ENCODE measurements at places on chromosomes 4 and X.

- no peak overlapping the region for H3K27ac ChIP-seq
- H3K27me3 ChIP-seq = no peaks in the 10 kb centered on the region
- H3K4me1 ChIP-seq = no peaks in the 10 kb centered on the region
- peaks cover under 1% of the 10 kb centered on the region for H3K36me3 ChIP-seq
- no peak overlapping the region for H3K4me3 ChIP-seq
- no peak for DNase-seq
These were observed 26.2 kb downstream of the RP2 start for GRCh38 chrX:46863072-46863471.

DNA sequence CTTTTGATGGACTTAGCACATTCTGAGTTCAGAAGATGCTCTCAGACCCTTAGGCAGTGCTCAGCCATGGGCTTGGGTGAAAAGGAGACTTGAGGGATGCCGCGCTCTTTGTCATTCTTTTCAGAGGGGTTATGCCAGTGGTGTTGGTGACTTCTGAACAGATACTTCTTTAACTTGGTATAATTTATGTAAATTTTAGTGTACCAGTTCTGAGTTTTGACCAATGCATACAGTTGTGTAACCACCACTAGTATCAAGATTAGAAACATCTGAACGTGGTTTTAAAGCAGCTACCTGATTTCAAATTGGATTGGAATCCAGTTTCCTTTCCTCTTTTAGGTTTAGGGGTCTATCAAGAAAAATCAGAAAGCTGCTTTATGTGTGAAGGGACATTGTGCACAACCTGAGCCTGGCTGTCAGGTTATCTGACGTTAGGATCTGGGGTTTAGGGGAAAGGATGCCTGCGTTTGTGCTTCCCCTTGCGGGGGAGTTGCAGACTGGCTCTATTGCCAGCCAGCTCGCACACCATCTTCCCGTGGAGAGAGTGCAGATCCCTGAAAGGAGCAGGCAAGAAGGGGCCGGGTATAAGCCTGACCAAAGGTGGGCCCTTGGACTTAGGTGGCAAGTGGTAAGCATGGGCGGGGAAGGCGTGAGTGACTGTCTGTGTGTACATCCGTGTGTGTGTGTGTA is 19.0 kb downstream of the SMS start:
- no peak overlapping the region for H3K27ac ChIP-seq
- DNase-seq = no peak
- H3K36me3 ChIP-seq = no peaks in the 10 kb centered on the region
- H3K4me3 ChIP-seq = no peak overlapping the region
- H3K27me3 ChIP-seq = no peaks in the 10 kb centered on the region
- H3K4me1 ChIP-seq = no peaks in the 10 kb centered on the region

DNA sequence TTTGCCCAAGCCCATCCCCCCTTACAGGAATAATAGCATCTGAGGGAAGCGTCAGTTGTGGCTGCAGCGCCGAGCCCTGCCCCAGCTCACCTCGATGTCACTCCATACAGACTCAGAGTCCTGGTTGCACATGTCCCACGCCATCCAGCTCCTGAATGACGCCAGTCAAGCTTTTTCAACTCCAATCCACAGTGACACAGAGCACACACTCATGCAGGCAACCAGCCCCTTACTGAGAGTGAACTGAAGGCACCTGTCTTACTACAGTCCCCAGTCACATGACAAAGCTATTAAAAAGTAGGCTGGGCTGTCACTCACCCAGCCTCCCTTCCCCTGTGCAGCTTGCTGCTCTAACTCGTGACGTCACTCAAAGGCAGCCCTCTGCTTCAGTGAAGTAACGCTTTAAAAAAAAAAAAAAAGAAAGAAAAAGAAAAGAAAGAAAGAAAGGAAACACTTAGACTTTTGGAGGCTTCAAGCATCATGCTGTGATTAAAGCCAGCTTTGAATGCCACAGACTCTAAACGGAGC is at the start of gene PPARGC1A:
Gene PPARGC1A, minus strand, starts transcription at position 234 of the 528 bp plus-strand sequence. Its CDS starts 90 bp downstream, at position 144.
- H3K4me1 ChIP-seq = peaks cover 33% of the 10 kb centered on the region
- no peaks in the 10 kb centered on the region for H3K27me3 ChIP-seq
- H3K27ac ChIP-seq = peak within 1 kb of the TSS; percentile 81
- H3K4me3 ChIP-seq = peak within 1 kb of the TSS; percentile 52

- no peaks in the 10 kb centered on the region for H3K27me3 ChIP-seq
- H3K4me3 ChIP-seq = no peak overlapping the region
- H3K27ac ChIP-seq = no peak overlapping the region
- H3K4me1 ChIP-seq = peaks cover 5% of the 10 kb centered on the region
- DNase-seq = no peak
These were observed 3.3 kb upstream of the GPRASP2 start for GRCh38 chrX:102708900-102709299.

DNA sequence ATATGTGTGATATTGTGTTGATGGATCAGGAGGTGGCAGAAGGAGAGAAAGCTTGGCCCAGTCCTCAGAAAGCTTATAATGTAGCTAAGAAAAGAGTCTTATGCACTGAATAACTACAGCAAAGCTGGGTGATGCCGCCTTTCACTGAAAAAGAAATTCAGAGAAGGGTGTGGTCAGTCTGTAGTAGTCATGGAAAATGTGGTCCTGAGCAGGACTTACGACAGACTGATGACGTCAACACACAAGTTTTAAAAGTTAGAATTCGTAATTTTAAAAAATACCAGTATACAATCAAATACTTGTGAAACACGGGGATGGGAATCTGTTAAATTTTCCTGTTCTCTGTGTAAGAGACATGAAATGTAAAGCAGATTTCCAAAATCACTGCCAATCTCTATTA is 87.0 kb upstream of the RAPGEF2 start:
- no peak for DNase-seq
- no peak overlapping the region for H3K4me3 ChIP-seq
- H3K27ac ChIP-seq = no peak overlapping the region
- H3K36me3 ChIP-seq = no peaks in the 10 kb centered on the region
- no peaks in the 10 kb centered on the region for H3K4me1 ChIP-seq
- H3K27me3 ChIP-seq = no peaks in the 10 kb centered on the region

DNA sequence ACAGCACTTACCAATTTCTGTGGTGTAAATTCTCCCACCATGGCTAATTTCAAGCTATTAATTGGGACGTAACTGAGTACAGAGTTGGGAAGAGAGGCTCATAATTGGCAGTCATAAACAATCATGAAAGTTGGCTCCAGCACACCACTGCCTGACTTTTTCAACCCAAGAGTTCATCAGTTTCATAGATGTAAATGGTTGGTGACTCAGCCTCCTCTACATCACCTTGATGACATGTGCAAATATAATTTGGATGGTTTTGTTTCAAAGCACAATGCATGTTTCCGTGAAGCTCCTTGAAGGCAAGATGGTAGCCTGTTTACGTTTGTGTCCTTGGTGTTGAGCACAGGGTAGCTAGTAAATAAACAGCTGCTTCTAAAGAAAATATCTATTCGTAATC is 235.1 kb downstream of the LDB2 start:
- DNase-seq = no peak
- H3K36me3 ChIP-seq = no peaks in the 10 kb centered on the region
- H3K27ac ChIP-seq = no peak overlapping the region
- no peak overlapping the region for H3K4me3 ChIP-seq

DNA sequence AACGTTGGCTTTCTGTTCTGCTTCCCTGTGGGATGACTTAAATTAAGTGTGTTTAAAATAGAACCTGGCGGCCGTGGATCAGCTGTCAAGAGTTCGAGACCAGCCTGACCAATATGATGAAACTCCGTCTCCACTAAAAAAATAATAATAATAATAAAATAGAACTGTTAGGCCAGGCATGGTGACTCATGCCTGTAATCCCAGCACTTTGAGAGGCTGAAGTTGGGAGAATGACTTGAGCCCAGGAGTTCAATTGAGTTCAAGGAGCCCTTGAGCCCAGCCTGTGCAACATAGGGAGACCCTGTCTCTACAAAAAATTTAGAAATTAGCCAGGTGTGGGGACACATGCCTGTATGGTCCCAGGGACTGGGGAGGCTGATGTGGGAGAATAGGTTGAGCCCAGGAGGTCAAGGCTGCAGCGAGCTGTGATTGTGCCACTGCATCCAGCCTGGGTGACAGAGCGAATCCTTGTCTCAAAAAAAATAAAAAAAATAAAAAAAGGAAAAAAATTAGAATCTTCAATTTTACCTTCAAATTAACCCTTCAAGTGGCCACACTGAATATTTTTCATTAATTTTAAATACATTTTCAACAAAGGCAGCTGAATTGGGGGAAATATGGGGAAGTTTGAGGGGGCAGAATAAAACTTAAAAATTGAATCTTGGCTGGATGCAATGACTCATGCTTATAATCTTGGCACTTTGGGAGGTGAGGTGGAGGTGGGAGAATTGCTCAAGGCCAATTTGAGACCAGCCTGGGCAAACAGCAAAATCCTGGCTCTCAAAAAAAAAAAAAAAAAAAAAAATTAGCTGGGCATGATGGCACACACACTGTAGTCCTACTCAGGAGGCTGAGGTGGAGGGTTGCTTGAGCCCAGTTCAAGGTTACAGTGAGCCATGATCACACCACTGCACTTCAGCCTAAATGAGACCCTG is 31.8 kb upstream of the HSD17B13 start:
- no peak overlapping the region for H3K4me3 ChIP-seq
- DNase-seq = no peak
- no peaks in the 10 kb centered on the region for H3K27me3 ChIP-seq
- H3K4me1 ChIP-seq = peaks cover 3% of the 10 kb centered on the region

GRCh38 chr4:138643827-138644226 is 371.8 kb upstream of the NOCT start:
- H3K36me3 ChIP-seq = no peaks in the 10 kb centered on the region
- H3K4me3 ChIP-seq = no peak overlapping the region
- no peak for DNase-seq
- no peaks in the 10 kb centered on the region for H3K4me1 ChIP-seq
- H3K27me3 ChIP-seq = no peaks in the 10 kb centered on the region

- no peaks in the 10 kb centered on the region for H3K36me3 ChIP-seq
- peaks cover 35% of the 10 kb centered on the region for H3K4me1 ChIP-seq
- no peak overlapping the region for H3K4me3 ChIP-seq
- no peaks in the 10 kb centered on the region for H3K27me3 ChIP-seq
- DNase-seq = no peak
- peak overlapping the region; percentile 57 for H3K27ac ChIP-seq
These were observed 35.3 kb upstream of the CXCL8 start for GRCh38 chr4:73705056-73705432.

GRCh38 chr4:151888367-151888866 is 127.6 kb upstream of the GATB start:
- no peak for DNase-seq
- H3K4me1 ChIP-seq = peaks cover 9% of the 10 kb centered on the region
- H3K27me3 ChIP-seq = no peaks in the 10 kb centered on the region
- no peaks in the 10 kb centered on the region for H3K36me3 ChIP-seq
